ENCODE measurements at places on chromosomes 6 and 20.

GRCh38 chr20:44610313-44610962, 28.1 kb downstream of the PKIG start:
- DNase-seq: peak; percentile 79

- DNase-seq: peak; percentile 48
Measured at GRCh38 chr20:38126932-38127621, 38.0 kb downstream of the TGM2 start.

DNA sequence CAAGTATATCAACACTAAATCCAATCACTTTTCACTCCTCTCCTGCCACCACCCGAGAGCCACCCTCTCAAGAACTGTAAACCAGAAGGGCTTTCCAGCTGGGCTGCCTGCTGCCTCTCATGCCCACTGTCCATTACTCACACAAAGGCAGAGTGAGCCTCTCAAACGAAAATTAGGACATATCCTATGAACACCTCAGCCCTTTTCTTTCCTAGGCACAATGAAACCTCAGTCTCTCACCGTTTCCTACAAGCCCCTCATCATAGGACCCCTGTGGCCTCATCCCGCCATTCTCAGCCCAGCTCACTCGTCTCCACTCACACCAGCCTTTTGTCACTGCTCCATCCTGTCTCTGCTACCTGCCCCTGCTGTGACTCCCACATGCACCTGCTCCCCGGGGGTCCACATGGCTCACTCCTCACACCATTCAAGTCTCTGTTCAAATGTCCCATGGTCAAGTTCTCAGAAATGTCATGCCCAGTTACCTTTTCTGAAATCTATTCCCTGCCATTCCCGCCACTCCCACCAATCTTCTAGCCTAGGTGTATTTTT, 7.4 kb downstream of the HLA-F start:
- no peak for DNase-seq

GRCh38 chr20:34150306-34151000, 38.4 kb upstream of the EIF2S2 start:
- no peak for DNase-seq

- no peak for DNase-seq
Measured at GRCh38 chr6:80922916-80923455, 816.5 kb downstream of the BCKDHB start.

GRCh38 chr6:159838020-159838744, 38.1 kb downstream of the PNLDC1 start:
- no peak for DNase-seq

DNA sequence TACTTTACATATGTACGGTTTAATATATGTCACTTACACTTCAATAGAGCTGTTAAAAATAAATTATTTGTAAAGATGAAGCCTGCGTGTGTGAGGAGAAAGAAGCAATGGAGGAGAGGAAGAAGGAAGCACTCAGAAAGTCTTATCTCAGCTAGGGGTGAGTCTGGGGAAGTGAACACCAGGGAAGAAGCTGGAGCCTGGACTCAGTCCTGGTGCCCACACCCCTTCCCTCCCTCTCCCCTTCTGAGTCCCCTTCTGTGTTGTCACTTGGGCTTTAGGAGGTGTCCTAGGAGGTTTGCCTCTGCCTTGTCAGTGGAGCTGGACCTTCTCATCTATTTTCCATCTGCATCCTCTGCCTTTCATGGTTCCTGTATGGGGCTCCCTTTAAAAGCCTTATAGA, 1.9 kb downstream of the SIRPB2 start:
- no peak for DNase-seq

DNA sequence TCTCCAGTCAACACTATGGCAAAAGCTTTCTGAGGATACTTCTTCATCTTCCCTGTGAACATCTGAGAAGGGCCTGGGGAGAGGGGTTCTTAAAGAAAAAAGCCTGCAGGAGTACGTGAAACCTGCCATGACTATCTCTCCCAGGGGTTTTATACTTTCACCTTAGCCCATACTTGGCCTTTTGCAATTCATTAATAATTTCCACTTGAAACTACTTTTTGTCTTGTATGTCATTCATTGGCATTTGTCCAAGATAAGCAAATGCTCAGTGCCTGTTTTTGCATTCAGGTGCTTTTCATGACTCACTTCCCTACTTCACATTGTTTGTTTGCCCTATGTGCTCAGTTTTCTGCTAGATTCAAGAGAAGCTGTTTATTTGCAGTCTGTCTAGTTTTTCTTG, 580.3 kb upstream of the GJE1 start:
- DNase-seq: peak; percentile 8

GRCh38 chr6:131976545-131977061, 25.4 kb upstream of the CCN2 start:
- no peak for DNase-seq

- no peak for DNase-seq
Measured at GRCh38 chr6:103538381-103538780, 1321.3 kb downstream of the HACE1 start.

GRCh38 chr6:11062715-11063114, 18.6 kb upstream of the ELOVL2 start:
- DNase-seq: no peak

DNA sequence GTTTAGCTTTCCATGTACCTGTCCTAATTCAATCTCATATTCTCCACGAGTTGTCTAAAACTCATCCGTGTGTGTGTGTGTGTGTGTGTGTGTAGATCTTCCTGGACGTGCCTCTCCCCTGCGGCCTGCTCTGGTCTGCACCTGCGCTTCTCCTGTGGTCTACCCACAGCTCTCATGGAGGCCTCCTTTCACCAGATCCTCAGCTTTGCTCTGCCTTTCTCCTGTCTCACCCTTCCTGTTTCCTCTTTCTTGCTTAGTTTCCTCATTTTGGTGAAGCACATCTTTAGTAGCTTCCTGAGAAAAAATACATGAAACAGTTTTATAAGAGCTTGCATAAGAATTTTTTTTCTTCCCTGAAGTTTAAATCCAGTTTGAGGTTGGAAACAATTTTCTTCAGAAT, 18.1 kb downstream of the SLX4IP start:
- peak; percentile 84 for DNase-seq

DNA sequence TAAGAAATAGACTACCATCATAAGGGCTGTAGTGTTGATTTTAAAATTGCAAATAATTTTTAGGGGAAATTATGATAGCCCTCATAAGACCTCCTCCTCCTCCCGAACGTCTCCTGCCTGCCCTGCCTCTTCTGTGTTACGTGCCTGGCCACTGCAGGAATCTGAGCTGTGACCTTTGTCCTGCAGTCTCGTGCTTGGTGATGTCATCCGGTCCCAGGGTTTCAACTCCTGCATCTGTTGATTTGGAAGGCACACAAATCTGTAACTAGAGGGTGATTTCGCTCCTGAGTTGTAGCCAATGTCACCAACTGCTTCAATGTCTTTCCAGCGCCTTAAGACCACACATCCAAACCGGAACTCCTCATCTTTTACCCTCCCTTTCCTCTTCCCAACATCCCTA, 163.2 kb downstream of the AIG1 start:
- DNase-seq: no peak

GRCh38 chr6:144993870-144994269, 708.7 kb downstream of the UTRN start:
- no peak for DNase-seq

GRCh38 chr6:88266126-88266525, 100.0 kb upstream of the CNR1 start:
- no peak for DNase-seq

DNA sequence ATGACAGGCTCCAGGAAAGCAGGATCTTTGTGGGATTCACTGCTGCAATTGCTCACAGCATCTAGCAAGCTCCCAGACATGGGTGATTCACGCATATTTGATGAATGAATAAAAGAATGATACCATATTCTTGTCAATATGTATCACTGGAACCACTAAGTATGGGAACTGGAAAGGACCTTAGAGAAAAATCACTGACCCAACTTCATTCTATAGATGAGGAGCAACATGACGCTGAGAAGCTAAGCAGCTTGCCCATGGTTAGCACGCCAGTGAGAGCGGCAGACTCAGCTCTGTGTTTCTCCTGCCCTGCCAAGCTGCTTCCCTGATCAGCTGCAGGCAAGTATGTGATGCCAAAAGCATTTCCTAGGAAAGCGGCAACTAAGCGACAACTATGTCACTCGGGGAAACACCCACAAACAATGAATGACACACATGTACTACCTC, 66.8 kb downstream of the PPP1R3G start:
- no peak for DNase-seq

DNA sequence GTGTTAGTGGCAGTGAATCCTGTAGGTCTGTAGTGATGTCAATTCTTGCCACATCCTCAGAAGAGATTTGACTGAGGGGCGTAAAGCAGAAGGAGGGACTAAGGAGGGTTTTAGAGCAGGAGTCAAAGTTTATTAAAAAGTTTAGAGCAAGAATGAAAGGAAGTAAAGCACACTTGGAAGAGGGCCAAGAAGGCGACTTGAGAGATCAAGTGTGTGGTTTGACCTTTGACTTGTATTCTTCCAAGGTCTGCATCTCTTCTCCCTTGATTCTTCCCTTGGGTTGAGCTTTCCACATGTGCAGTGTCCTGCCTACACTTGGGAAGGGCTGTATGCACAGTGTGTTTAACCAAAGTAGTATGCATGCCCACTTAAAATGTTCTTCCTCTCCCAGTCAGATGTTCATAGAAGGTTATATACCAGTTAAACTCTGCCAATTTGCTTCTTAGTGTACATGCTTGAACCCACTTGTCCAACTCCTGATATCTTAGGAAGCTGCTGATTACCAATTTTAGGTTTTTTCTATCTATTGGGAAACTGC, 627.6 kb downstream of the MMUT start:
- DNase-seq: peak; percentile 2

DNA sequence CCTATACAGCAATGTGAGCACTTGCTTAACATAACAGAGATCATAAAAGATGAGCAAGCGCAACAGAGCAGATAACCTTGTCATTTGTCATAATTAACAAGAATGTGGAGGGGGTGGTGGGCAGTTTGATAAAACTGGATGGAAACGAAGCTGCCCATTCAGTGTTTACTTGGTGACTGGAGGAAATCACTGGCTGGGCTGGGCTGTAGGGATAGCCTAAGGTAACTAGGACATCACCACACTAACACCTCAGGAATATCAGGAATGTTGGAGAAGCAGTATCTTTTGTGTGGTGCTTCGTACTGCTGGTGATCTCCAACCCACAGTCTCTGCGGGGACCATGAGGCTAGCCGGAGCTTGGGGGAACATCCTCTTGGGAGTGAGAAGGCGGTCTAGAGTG, 218.4 kb downstream of the HIVEP2 start:
- no peak for DNase-seq

- no peak for DNase-seq
Measured at GRCh38 chr6:42294759-42295158, 77.1 kb upstream of the MRPS10 start.

GRCh38 chr6:55674672-55675071, 95.7 kb upstream of the HMGCLL1 start:
- no peak for DNase-seq

- DNase-seq: no peak
Measured at GRCh38 chr6:126227833-126228702, 111.8 kb upstream of the CENPW start.

DNA sequence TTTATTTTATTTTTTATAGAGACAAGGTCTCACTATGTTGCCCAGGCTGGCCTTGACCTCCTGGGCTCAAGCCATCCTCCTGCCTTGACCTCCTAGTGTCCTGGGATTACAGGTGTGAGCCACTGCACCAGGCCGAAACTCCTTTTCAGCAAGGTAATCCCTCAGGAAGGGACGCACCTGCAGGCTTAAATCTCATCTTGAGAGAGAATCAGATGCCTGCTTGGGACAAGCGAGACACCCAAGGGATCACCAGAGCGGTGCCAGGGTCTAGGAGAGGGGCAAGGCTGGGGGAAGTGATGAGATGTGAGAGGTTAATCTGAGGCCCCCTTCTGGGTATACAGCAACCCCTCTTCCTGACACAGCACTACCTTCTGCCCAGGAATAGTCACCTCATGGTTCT, 4.0 kb upstream of the ATP9A start:
- DNase-seq: no peak

DNA sequence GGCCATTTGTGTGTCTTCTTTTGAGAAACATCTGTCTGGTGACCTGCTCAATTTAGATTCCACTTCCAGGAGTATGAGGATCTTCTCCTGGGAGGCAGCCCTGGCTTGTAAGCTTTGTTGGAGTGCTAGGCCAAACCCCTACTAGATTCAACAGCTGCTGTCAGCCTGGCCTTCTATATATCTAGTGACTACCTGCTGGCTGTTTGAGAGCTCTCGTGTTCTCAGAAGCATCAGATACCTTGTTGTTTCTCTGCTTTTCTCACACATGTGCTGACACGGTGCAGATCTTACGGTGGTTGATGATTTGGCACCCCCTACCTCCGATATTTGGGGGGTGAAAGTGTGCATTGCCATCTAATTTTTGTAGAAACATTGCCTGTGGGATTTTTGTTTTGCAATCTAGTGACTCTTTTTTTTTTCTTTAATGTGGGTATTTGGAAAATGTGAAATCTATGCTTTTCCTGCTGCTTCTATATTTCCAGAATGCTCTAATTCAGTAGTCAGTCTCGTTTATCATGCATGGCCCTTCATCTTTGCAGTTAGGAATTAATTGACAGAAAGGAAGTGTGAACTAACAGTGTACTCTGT, 4.7 kb downstream of the CCN2 start:
- DNase-seq: no peak

DNA sequence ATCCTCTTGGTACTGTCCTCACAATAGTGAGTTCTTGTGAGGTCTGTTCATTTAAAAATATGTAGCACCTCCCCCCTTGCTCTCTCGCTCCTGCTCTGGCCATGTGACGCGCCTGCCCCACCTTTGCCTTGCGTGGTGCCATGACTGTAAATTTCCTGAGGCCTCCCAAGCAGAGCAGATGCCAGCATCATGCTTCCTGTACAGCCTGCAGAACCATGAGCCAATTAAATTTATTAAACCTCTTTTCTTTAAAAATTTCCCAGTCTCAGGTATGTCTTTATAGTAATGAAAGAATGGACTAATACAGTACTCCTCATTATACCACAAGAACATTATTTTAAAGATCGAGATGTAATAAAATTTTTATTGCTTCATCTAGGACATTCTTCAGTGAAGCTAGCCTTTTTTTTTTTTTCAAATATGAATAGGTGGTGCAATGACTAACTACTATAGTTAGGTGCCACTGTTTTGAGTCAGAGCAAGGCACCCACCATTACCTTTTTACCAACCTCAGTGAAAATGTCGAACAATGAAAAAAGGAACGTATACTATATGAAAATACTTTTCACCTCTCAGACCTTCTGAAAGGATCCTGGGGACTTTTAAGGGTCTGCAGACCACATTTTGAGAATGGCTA, 191.1 kb upstream of the SGK1 start:
- DNase-seq: no peak

GRCh38 chr6:159892053-159892452, 1.3 kb downstream of the MAS1 start:
- DNase-seq: no peak

GRCh38 chr6:148743476-148743875, 3.4 kb upstream of the UST start:
- DNase-seq: no peak

GRCh38 chr6:84516154-84516553, 248.2 kb downstream of the TBX18 start:
- no peak for DNase-seq

- DNase-seq: no peak
Measured at GRCh38 chr20:37278966-37279590, 10.4 kb upstream of the MANBAL start.

GRCh38 chr20:16474363-16474762, 98.9 kb downstream of the KIF16B start:
- no peak for DNase-seq

GRCh38 chr20:32218156-32218900, 10.6 kb downstream of the POFUT1 start:
- no peak for DNase-seq

Data from hematopoietic multipotent progenitor cell treated with erythropoietin and hydrocortisone succinate and interleukin-3 and kit ligand, for 6 days (in vitro differentiated cells).